IPS-NIHi11 (cell line): ENCODE measurements at places on chromosomes 5 and 9.

- no peak for DNase-seq
Observed at GRCh38 chr5:90359073-90359920, 50.3 kb downstream of the CETN3 start.

GRCh38 chr5:154442801-154443200 lies 3.0 kb upstream of the SAP30L start:
- DNase-seq: no peak

DNA sequence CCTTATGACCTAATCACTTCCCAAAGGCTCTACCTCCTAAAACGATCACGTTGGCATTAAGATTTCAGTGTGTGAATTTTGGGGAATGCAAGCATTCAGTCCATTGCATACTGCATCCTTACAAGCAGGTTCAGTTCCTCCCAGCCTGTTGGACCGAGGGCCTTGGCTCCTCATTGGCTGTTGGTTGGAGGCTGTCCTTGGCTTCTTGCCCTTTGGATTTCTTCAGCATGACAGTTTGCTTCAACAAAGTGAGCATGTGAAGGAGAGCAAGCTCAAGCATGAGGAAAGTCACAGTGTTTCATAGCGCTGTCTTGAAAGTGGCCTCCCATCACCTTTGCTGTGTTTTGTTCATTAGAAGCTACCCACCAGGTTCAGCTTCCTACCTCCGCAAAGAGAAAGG lies 109.5 kb downstream of the GADD45G start:
- DNase-seq: no peak

- DNase-seq: no peak
Observed at GRCh38 chr5:135628771-135629563, 50.2 kb upstream of the CXCL14 start.

- no peak for DNase-seq
Observed at GRCh38 chr5:180647941-180648500, 1.4 kb downstream of the FLT4 start.

GRCh38 chr9:88721025-88721424 lies 186.0 kb downstream of the NXNL2 start:
- DNase-seq: no peak
